Stimulated activated CD8-positive, alpha-beta memory T cell treated with anti-CD3 and anti-CD28 coated beads, Interleukin-4, amount 100 ng/mL, for 1 hour (primary cell): ENCODE measurements at places on chromosomes 2 and 18.

DNA sequence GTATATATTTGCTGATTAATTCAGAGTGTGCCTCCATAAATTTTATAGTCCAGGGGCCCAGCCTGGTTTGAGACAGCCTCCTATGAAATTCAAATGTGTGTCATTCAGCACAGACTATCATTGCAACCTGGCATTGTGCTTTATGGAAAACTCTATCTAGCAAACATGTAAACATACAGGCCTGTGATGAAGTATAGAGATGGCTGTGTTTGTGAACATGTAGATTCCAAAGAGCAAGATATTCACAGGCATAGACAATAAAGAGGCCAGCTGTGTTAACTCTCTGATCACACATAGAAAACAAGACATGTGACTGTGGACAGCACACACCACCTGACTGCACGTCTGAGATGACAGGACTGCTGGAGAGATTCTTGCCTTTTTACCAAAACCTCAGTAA is 297.9 kb downstream of the EN1 start:
- no peak for DNase-seq

GRCh38 chr2:43675646-43676321 is 445 bp downstream of the C1GALT1C1L start:
- DNase-seq: no peak

GRCh38 chr2:174682007-174682577 is 82.2 kb downstream of the CHRNA1 start:
- no peak for DNase-seq

DNA sequence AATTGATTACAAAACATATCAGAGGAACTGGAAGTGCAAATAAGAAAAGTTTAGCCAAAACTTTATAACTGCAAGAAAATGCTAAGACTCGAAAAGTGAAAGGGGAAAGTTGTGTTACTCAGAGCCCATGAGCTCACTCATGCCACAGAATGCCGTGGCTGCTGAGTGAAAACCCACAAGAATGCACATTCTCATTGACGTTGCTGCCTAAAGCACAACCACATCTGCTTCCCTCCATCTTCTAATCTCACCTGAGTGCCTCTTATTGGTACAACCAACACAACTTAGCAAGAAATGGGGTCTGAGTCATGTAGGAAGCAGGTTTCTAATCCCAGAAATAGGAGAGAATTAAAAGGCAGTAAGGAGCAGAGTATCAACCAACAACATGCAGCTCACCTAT is 259.7 kb downstream of the LNPK start:
- DNase-seq: no peak

DNA sequence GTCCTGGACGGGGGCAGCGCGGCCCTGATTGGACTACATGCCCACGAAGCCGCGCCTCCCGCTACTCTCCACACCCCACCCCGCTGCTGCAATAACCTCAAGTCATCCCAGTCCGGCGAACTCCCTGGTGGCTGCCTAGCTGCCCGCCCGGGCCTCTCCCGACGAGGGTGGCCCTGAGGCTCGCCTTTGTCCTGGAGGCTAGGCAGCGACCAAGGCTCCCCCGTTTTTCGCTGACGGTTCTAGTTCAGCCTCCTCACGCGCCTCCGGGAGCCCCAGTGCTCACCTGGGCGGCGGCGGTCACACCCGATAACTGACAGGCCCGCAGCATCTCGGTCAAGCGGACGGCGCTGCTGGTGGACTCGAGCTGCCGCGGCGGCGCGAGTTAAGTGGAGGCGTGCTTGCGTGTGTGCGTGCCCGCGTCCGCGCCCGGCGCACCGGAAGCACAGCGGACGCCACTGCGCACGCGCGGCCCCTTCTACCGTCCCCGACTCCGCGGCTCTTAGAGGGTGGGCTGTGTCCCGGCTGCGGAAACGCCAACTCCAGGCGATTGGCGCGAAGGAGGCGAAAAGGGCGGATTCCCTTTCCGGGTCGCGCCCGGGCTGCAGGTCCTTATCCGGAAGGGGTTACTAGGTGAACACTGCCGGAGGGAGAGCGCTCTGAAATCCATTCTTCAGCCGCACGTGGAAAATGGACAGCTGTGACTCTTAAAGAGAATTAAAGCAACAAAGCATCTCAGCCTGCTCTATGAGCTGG is at the start of gene IMMT:
Gene IMMT, minus strand, starts transcription at position 408 of the 753 bp plus-strand sequence. Its CDS starts 80 bp downstream, at position 328.
- DNase-seq: peak; percentile 91

- no peak for DNase-seq
Measured at GRCh38 chr2:120890566-120891360, 155.1 kb downstream of the GLI2 start.

DNA sequence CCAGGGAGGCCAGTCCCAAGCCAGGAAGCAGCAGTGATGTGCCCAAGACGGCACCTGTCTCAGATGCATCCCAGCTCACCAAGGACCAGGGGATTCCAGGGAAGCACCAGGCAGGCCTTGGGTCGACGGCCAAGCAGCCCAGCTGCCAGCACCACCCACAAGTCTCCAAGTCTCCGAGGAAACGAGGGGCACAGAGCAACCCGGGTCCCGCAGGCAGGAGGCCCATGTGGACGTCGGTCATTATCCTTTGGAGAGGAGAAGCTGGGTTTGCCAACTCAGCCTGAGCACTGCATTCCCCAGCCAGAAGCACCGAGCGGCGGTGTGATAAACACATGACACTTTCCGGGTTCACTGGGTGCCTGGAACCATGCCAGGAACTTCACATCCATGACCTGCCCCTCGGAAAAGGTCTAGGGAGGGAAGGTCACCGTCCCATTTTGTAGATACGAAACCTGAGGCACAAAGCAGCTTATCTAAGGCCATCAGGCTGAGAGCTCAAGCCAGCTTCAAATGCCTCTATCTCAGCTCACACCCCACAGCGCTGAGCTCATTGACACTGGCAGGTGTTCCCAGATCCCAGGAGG is 104.5 kb downstream of the ZNF516 start:
- no peak for DNase-seq

- DNase-seq: no peak
Measured at GRCh38 chr2:123695426-123695825, 329.7 kb upstream of the CNTNAP5 start.

DNA sequence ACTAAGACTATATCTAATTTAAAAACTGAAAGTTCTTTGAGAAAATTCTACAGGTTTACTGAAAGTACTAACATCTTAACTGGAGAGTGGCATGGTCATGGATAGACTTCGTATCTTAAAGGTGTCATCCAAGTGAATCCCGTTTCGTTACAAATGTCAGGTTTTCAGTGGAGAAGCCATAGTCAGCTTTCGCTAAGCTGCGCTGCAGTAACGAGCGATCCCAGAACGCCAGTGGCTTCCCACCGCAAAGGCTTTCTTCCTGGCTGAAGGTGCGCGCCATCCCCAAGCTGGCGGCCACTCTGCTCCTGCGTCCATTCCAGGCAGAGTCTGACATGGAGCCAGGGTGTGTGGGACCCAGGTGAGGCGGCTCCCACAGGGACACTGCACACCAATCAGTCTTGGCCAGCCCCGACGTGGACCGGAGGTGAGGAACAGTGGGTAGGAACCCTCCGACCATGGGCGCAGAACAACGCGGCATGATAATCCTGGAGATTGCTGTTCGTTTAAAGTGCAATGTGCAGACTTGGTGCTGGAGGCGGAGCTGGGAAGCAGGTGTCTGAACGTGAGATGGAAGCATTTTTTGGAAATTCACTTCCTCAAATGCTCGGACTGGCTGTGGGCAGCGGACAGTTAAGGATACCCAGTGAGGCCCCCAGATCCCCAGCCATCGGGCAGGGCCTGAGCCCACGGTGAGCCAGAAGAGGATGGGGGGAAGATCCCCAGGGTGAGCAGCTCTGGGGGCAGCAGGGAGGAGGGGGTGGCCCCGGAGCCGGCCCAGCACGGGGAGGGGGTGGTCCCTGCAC is 27.8 kb upstream of the KCNG2 start:
- DNase-seq: no peak

GRCh38 chr18:5419030-5419429 is 123.5 kb upstream of the ZBTB14 start:
- no peak for DNase-seq

DNA sequence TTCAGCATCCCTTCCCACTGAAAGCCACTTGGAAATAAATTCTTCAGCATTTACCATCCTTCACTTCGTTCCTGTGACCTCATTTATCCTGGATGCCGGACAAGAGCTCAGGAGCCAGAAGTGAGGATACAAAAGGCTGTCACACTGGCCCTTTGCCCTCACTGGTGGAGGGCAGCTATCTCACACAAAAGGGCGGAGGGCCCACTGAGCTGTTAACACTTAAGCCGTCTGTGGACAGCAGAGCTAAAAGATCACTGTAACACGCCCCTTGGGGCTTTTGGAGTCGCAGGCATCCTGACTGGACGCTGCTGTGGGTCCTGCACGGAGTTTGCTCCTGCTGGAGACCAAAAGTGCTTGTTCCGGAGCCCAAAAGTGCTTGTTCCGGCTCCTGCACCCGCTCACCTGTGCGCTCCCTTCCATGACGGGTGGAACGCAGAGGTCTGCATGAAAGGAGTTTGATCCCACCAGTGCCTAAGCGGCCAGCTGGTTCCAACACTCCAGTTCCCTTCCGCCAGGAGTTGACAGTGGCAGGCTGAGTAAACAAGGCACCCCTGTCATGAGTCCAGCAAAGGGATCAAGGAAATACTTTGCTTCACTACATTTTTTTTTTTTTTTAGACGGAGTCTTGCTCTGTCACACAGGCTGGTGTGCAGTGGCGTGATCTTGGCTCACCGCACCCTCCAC is 572.0 kb upstream of the LINC00305 start:
- no peak for DNase-seq
